Endothelial cell (in vitro differentiated cells): ENCODE measurements at places on chromosomes 3 and 15.
A peak's percentile ranks its signal among the peaks of the same experiment; 100 is the strongest.

GRCh38 chr3:129058441-129059200 lies 2.0 kb upstream of the GP9 start:
- no peak for DNase-seq

DNA sequence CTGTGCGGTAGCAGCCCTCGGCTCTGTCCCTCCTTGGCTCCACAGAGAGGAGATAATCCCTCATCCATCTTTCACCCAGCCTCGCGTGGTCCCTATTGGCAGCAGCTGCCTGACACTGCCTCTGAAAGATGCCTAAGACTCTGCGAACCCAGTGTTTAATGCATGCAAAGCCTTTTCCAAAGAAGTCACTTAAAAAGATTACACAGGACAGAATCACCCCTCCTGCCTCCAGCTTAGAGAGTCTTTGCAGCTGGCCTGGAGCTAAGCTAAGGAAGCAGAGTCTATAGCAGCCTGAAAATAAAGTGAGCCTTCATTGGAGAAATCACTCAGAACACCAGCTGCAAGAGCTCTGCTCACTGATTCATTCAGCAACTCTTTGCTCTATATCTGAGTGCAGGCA lies 247.2 kb downstream of the SHQ1 start:
- no peak for DNase-seq

DNA sequence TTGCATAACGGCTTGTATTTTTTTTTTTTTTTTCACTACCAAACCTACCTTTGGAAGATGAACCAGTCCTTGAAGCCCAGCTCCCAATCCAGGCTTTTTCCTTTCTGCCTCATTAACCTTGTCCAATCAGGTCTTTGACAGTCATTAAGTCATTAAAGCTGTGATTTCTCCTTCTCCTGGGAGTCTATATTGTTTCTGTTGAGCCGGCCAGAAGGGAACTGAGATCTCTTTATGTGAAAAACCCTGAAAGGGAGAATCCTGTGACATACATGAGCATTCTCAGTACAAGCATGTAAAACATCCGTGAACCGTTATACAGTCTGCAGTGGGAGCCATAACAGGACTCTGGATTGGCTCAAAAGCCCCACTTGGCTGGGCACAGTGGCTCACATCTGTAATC lies 40.0 kb downstream of the ZNF589 start:
- no peak for DNase-seq

DNA sequence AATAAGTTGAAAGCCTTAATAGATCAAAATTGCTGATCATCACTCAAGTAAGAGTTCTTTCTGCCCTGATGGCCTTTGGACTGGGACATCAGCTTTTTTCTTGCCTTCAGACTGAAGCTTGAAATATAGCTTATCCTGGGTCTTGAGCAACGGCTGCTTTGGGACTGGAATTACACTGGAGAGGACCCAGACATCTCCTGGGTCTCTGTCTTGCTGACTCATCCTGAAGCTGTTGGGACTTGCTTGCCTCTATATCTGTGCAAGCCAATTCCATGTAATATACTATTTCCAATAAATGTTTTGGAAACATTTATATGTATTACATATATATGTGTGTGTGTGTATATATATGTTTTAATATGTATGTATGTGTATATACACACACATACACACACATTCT lies 260.2 kb downstream of the PDZRN3 start:
- DNase-seq = no peak

DNA sequence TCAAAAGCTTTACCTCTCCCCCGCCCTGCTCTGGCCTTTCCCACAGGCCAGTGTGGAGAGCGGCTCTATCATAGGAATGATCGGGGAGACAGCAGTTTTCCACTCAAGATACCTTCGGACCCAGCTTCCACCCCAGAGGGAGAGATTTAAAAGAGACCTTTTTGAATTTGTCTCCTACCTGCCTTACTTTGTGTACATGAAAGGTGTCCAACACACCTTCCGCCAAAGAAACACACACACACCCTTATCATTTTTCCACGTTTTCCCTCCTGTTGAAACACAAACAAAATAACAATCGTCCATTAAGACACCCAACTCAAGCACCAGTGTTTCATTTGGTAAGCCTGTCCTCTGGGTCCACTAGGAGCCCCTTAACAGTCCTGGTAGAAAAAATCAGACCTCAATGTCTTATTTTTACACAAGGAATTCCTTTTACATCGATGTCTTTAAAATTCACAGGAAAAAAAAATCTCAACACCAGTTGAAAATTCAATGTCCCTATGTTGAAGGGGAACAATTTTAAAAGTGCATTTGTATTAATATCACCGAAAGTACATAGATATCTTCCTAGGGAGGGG lies 4.0 kb downstream of the HES1 start:
- DNase-seq = no peak

DNA sequence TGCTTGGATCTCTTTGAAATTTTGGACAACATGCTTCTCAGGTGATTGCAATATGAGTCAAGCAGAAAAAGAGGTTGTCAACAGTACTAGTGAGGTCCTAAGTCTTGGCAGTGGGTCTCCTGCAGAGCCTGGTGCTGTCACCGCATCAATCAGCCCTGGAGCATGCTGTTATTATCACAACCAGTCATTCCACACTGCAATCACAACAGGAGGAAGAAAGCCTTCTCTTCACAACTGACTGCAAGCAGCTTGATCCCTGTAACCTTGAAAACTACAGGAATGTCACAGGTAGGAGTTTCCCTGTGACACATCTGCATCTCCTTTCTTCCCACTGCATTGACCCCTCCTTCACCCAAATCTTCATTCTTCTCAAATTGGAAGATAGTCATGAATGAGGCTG lies 451.1 kb upstream of the ATP11B start:
- no peak for DNase-seq

- DNase-seq = peak; percentile 18
These were observed 587.9 kb downstream of the GBE1 start for GRCh38 chr3:81173514-81173913.

- DNase-seq = no peak
These were observed 61.1 kb downstream of the CBLB start for GRCh38 chr3:105807701-105808100.

GRCh38 chr15:66290518-66290917 lies 2.9 kb upstream of the DIS3L start:
- DNase-seq = no peak

- DNase-seq = no peak
These were observed 908 bp downstream of the CCNB2 start for GRCh38 chr15:59105854-59106253.

DNA sequence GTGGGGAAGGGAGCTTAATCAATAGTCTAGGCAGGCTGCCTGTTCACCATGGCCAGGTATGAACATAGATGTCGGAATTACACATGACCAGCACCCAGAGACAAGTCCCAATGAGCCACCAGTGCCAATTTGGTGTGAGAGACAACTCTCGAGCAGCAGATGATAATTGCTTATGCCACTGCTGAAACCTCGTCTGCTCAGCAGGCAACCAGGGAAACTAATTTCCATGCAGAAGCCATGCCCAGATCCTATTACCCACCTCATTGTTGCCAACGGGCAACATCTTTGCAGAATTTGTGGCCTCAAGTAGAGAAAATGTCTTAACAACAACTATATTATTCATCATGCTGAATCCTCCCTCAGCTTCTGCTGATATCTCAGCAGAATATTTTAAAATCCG lies 84.9 kb downstream of the CGGBP1 start:
- no peak for DNase-seq
